SW 1271 (cell line): ENCODE measurements at places on chromosomes 6 and 20.

DNA sequence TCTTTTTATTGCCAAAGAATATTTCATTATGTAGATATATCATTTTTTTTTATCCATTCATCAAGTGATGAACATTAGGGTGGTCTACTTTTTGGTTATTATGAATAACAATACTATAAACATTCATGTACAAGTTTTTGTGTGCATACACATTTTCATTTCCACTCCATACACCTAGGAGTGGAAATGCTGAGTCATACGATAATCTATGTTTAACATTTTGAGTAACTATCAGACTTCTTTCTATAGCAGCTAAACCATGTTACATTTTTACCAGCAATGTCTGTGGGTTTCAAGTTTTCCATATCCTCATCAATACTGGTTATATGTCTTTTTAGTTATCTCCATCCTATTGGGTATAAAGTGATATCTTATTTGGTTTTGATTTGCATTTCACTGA is 65.7 kb downstream of the PRSS35 start:
- DNase-seq = no peak

GRCh38 chr6:124008000-124008987 is 204.6 kb downstream of the NKAIN2 start:
- DNase-seq = no peak

DNA sequence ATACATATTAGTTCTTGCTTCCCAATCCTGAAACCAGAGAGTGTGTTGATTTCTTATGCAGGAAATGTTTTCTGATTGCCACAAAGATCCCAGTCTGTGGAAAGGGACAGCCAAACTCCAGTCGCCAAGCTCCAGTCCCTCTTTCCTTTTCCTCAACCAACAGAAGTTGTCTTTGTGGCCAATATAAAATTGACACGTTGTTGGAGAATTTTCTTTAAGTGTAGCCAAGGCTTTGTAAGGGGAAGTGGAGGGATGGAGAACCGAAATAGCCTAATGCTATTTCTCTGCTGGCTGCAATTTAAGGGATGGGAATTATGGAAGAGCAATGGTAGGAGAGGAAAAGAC is 5.4 kb downstream of the ADGRB3 start:
- no peak for DNase-seq

- no peak for DNase-seq
Measured at GRCh38 chr20:44896583-44896982, 11.1 kb downstream of the YWHAB start.

DNA sequence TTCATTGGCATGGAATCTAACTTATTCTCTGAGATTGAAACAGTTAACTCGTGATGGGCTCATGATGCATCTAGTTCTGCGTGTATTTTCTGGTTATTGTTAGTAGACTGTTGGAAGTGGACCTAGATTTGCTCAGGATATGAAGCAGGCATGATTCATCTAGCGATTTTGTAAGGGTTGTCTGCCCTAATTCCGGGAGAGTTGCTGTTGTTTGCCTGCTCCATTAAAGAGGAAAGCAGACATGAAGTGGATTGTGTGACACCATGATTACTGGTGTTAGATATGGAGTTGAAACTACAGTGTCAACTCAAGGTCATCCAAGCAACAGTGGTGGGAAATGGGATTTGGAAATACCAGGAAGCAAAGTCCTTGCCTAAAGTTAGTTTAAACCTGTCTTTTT is 41.0 kb downstream of the SOX4 start:
- peak; percentile 84 for DNase-seq

GRCh38 chr6:27145731-27146455 is 101.6 kb upstream of the PRSS16 start:
- peak; percentile 87 for DNase-seq

DNA sequence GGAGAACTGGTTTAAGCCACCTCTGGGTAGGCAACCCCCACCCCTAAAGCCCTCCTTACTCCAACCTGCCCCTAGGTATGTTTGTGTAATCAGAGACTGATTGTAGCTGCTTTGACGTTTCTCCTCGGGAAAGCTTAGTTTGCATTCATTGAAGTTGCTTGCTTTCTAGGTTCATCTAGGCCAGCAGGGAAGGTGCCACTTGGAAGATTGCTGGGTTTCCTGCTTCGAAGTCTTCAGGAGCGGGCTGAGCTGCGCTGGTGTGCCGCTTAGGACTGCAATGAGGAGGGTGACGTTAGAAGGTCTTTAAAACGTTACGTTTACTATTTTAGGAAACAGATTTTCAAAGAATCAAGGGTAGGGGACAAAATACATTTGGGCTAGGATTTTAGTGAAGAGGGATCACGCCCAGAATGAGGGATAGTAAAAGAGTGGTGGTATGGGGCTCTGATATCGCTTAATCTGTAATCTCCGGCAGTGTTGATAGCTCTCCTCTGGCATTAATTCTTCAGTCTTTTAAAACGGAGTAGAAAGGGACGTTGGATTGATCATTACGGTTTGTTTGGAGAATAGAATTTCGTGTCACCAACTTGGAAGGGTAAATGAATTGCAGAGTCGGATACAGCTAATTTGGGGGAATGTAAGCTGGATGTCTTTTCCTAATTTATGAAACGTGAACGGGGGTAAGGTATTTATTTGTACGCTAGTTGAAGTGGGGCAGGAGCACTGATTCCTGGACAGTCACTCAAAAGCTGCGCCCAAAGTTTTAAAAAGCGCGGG is 92.6 kb upstream of the PRDM1 start:
- DNase-seq = no peak

DNA sequence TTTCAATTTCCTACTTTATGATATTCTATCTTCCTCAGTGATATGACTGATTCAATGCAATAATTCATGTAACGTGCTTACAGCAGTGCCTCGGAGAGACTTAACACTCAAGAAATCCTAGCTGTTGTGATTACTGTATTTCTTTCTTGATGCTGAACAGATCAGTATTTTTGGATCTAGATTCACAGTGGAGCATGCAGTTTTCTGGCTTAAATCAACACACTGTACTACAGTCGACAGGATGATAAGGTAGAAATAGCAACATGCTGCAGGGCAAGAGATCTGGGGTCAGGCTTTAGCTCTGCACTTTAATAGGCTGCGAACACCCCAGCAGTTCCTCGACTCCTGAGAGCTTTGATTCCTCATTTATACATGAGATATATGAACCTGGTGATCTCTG is 161.0 kb downstream of the AIG1 start:
- no peak for DNase-seq

DNA sequence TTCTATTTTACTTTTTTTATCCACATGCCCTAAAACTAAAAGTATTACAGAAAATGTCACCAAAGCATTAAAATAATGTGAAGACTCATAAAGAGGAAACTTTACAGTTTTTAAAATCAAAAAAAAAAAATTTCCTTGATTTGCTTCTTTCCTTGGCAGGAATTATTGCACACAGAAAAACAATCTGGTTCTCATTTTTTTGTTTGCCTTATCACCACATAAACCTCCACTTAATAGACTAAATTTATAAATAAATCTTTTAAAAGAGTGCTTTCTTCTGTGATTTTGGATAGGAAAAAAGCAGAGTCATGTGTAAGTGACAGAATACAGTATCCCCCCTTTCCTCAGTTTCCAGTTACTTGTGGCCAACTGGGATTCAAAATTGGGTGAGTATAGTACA is 695.1 kb upstream of the CITED2 start:
- no peak for DNase-seq

DNA sequence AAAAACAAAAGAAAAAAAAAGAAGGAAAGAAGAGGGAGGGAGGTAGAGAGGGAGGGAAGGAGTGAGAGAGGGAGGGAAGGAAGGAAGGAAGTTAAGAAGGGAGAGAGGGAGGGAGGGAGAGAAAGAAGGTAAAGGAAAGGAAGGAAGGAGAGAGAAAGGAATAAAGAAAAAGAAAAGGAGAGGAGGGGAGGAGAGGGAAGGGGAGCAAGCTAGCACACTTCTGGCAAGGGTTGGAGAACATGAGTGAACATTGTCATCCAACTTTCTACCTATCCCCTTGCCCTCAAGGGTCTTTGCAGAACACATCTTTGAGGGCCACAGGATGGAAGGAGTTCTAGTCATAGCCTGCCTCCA is 34.1 kb upstream of the IL17A start:
- DNase-seq = no peak

DNA sequence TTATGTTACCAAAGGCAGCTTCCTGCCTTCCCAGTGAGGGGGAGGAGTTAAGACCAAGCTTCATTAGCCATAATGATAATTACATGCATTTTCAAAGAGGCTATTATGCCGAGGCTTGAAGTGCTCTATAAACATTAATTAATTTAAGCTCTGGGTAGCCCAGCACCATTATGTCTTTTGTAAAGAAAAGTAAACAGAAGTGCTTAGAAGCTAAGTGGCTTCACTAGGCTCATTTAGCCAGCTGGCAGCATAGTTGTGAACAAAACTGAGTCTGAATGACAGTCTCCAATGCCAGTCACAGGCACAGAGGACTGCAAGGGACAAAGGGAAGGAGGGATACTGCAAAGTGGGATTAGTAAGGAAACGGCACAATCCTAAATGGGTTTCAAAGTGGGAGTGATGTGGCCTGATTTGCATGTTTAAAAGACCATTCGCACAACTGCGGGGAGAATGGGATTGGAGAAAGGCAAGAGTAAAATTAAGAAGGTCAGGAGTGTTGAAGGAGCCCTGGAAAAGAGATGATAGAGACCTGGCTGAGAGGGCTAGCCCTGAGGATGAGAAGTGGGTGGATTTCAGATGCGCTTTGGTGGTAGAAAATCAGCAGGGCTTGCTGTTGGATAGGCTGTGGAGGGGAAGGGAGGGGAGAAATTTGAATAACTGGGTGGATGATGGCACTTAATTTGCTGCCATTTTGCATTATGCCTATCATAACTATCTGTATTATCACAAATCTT is 20.1 kb upstream of the ISM1 start:
- no peak for DNase-seq

DNA sequence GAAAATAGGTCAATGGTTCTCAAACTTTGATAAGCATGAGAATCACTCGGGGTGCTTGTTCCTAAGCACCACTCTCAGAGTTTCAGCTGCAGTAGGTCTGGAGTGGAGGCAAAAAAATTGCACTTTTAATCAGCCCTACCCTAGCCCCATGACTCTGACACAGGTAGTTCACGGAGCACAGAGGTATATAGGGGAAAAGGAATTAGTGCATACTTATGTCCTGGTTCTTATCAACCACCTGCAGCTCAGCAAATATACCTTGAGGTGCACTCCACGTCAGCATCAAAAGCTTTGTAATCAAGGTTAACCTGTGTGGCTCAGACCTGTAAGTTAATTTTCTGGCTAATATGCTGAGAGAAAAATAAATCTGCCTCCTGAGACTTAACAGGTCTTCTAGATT is 138.8 kb upstream of the HMGN3 start:
- no peak for DNase-seq
